Esophagus squamous epithelium (tissue), 5 donors: ENCODE measurements at places on chromosomes 11 and 22.

DNA sequence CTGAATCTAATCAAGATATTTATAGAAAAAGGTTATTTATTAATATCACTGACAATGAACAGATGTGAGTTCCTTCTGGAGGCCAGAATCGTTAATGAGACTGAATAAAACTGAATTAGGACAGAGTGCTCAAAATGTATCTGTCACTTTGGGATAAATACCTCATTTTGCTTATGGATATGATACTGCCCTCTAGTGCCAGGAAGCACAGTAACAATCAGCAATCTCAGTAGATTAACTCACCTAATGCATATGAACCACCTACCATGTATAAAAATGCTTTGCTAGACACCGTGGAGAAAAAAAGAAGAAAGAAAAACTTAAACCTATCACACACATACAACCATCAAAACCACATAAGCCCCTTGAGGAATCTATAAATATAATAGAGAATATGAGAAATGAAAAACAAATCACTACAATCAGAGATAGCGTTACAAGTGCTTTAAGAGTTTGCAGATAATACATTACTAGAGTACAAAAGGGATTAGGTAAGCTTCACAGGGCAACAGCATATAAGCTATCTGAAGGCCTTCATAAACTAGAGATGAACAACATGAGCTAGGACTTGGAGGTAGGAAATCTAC lies 117.4 kb downstream of the SGSM3 start:
- DNase-seq = no peak

- no peak for DNase-seq
Observed at GRCh38 chr11:72657411-72658100, 16.7 kb downstream of the PDE2A start.

GRCh38 chr11:117842131-117842941 lies 17.8 kb upstream of the FXYD2 start:
- no peak for DNase-seq

GRCh38 chr11:69437001-69437875 lies 44.2 kb upstream of the LINC01488 start:
- DNase-seq = no peak

DNA sequence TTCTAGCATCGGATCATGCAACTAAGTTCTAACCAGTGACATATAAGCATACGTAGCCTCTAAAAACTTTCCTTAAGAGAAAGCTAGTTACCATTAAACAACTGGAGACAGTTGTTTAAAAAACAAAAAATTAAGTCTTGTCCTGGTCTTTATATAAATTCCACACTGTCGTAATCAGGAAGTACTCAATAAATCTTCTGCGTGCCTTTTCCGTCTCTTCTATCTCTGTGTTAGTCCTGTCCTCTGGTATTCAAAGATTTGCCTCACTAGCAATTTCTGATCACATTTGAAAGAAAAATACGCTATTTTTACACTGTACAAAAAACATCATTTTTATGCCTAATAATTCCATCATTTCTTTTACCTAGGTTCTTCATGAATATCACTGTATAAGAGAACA lies 10.0 kb upstream of the SLC25A17 start:
- no peak for DNase-seq

DNA sequence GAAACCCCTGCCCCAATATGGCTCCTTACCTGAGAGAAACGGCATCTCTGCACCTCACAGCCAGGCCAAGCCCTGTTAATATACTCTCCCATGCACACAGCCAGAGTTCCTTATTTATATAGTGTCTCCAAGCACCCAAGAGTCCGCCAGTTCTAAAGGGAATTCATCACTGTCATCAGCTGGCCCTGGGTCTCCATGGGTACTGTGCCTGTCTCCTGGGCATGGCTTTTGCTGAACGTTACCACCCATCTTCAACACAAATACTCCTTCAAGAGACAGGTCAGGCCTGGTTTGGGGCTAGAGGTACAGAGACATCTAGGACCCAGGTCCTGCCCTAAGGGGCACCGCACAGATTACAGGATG lies 1.6 kb upstream of the ATG16L2 start:
- DNase-seq = no peak

DNA sequence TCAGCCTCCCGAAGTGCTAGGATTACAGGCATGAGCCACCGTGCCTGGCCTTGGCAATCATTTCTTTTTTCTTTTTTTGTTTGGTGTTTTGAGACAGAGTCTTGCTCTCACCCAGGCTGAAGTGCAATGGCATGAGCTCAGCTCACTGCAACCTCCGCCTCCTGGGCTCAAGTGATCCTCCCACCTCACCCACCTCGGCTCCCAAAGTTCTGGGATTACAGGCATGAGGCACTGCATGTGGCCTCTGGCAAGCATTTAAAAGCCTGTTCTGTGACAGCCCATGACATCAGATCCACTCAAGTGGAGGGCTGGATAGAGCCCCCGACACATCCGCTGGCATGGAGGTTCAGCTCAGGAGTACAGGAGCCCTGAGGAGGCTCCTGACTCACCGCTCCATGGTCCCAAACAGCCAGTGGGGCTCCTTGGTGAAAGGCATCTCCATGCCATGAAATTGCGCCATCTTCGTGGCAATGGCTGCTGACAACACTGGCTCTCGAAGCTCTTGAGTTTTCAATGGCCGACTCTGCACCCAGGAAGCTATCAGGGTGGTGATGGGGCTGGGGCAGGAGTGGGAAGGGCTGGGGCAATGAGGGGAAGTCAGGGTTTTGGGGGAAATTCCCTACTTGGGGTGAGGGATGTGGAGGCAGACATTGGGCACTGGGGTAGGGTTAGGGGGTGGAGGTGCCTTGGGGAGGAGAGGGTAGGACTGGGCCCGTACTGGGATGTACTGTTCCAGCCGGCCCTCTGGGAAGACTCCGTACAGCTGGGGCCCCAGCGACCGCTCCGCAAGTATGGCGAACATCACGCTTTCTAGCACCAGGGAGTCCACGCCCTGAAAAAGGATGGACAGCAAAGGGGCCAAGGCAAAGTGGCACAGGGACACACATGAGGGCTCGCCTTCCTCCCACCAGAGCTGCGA lies 1.4 kb downstream of the CHKB start:
- DNase-seq = no peak

- no peak for DNase-seq
Observed at GRCh38 chr11:2651054-2651617, 48.7 kb downstream of the KCNQ1OT1 start.
